Smooth muscle cell of bladder (primary cell): ENCODE measurements at places on chromosomes 12 and 14. TPM values are rescaled to one million over a fixed set of nuclear protein-coding genes. Genes with fewer than 3 reads are reported as not detected.

SLC24A4 gene
- not detected in 2 replicates for total RNA-seq

TCL1A gene
- not detected in 2 replicates for total RNA-seq

OR6C1 gene
- total RNA-seq, result not detected in 2 replicates

WSCD2 gene
- total RNA-seq, result not detected in 2 replicates

PGF gene
- 1.7 and 3.5 TPM in 2 replicates for total RNA-seq

FIGNL2 gene
- total RNA-seq, result under 0.01 TPM in 1 of 2 replicates, not detected in the other

ALDH1L2 gene
- 44.7 and 44.8 TPM in 2 replicates for total RNA-seq

CGRRF1 gene
- total RNA-seq, result 10.4 and 11.5 TPM in 2 replicates
